SJCRH30 (cell line): ENCODE measurements at places on chromosomes 3 and 15. TPM values are rescaled to one million over a fixed set of nuclear protein-coding genes. Genes with fewer than 3 reads are reported as not detected.

SERPINI2 gene
- not detected in 2 replicates for total RNA-seq

GORASP1 gene
- total RNA-seq = 21.0 and 23.1 TPM in 2 replicates

MAP6D1 gene
- total RNA-seq = 6.5 and 7.0 TPM in 2 replicates

FANCD2OS gene
- not detected in 2 replicates for total RNA-seq

INSYN1 gene
- total RNA-seq = 0.05 TPM in 1 of 2 replicates, not detected in the other

ATP13A5 gene
- 0.03 and 0.06 TPM in 2 replicates for total RNA-seq

DNA sequence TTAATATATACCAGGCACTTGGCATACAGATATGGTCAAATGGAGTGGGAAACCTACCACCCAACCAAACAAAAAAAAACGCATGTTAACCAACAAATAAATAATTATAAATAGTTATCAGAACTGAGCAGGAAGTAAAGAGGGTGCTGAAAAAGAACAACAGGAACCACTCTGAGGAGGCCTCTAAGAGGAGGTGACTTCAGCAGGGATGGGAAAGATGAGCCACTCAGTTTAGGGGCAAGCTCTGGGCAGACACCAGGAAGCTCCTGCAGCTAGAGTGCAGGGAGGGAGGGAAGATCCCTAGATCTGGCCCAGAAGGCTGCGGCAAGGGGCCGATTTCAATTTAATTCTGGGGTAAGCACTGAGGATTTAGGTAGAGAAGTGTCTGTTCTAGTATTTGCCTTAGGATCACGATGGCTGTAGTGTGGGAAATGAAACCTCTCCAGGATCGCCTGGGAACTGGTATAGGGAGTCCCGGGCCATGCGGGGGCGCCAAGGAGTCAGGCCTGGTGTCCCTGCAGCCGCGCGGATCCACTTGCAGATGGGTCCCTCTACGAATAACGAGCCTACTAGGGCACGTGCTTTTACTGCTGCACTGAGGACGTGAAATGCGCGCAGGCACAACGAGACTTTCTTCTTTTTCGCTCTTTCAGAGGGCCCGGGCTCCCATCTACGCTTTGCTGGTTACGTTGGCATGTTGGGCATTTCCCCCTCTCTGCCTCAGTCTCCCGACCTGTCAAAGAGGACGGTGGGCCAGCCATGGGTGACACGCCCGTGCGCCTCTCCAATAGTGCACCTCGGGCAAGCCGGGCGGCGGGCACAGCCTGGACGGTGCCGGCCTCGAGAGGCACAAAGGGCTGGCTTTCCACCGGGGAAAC, 1.5 kb upstream of the LIMD1 start:
- DNase-seq = peak; percentile 94

GRCh38 chr3:115520241-115520640, 103.1 kb upstream of the GAP43 start:
- DNase-seq = no peak

DNA sequence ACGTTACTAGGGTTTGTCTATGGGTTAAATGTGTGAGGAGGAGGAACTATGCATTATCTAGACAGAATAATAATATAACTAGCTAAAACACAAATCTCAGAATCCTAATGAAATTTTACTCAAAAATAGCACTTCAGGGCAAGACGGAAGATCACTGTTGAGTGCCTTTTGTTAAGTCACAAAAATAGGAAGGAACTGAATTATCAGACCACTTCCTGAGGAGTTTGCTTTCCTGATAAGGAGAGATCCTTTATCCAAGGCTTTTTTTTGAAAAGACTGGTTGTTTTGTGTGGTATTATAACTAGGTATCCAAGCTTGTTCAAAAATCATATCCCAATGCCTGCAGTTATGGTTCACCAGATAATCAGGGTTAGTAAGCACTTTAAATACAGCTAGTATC, 34.6 kb downstream of the NR2E3 start:
- DNase-seq = no peak

- no peak for DNase-seq
These were observed 1.2 kb downstream of the ALDH1A2 start for GRCh38 chr15:58064082-58064979.

- no peak for DNase-seq
These were observed 26.2 kb downstream of the RARB start for GRCh38 chr3:25454005-25454927.

GRCh38 chr3:109023656-109024254, 70.1 kb upstream of the GUCA1C start:
- peak; percentile 58 for DNase-seq

DNA sequence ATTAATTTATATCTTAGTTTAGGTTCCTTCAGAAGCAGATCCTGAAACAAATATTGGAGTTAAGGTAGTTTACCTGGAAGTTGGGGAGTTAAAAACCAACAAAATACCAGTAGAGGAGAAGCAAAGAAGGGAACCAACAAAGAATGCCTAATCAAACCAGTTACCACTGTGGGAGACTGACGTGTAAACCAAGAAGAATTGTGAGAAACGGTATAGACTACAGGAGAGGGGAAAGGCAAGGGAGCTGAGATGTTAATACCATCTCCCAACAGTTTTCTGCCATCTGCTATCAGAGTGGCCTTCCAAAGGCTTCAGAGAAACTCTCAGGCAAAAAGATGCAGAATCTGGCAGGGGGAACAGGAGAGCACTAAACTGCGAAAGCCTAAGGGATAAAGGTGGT, 53.5 kb downstream of the BFSP2 start:
- DNase-seq = no peak

GRCh38 chr3:150255413-150255812, 152.7 kb upstream of the TSC22D2 start:
- no peak for DNase-seq

- DNase-seq = no peak
These were observed 448 bp upstream of the KBTBD12 start for GRCh38 chr3:127914584-127914983.

GRCh38 chr3:66475386-66476020, 25.3 kb downstream of the LRIG1 start:
- no peak for DNase-seq

- no peak for DNase-seq
These were observed 2.4 kb downstream of the UROC1 start for GRCh38 chr3:126515066-126515706.
